CD4-positive, alpha-beta T cell treated with Interleukin-12 subunit alpha and Interleukin-12 subunit beta, for 1 hour (primary cell): ENCODE measurements at places on chromosomes 3 and 15.

- DNase-seq = no peak
These were observed 121.4 kb downstream of the KLHL25 start for GRCh38 chr15:85673326-85673725.

- DNase-seq = no peak
These were observed 80.6 kb downstream of the MYO9A start for GRCh38 chr15:72037321-72037720.

- DNase-seq = no peak
These were observed 236.0 kb downstream of the UBE2E2 start for GRCh38 chr3:23439080-23439479.

DNA sequence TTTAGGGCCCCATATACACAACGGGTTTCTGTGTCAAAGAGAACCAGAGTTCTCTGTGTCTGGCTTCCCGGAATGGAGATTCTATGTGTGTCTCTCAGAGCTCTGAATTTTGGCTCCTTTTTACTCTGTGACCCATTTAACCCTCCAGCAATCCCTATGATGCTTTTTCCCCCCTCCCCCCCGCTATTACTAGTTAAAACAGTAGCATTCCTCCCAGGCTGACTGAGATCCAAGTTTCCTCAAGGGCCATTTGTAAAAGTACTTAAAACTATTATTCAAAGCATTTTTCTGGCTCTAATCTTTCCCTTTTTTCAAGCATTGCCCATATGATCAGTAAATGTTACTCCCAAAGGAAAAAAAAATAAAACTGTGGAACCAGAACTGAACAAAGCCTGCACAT lies 6.6 kb upstream of the STAC start:
- DNase-seq = no peak

DNA sequence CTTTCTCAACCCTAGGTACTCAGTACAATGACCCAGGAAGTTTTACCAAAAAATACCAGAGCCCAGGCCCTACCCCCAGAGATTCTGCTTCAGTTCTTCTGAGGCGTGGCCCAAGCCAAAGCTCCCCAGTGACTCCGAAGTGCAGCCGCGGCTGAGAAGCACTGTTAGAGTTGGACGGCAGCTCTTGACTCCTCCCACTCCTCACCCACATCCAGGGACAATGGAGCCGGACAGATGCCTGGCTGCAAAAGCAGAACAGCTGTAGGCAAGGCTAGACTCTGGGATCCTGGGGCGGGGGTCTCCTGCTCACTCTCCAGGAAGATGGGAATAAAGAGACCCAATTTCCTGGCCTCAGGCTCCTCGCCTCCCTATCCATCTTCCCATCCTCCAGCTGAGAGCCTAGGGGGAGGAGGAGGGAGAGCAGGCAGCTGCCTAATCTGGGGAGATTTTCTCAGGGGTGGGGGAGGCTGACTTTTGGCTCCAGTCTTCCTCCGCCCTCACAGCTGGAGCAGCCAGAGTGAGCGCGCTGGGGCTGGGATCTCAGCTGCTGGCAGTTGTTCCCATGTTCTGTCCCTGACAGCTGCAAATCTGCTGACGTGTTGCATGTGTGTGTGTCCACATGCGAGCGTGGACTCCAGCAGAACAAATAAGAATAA lies 223.8 kb downstream of the OPA1 start:
- DNase-seq = no peak

GRCh38 chr3:46100812-46101211 lies 73.5 kb upstream of the XCR1 start:
- peak; percentile 20 for DNase-seq
